IPS DF 6.9 (cell line): ENCODE measurements at places on chromosomes 5 and 9.

- DNase-seq, result no peak
Measured at GRCh38 chr9:131475956-131476776, 26.6 kb upstream of the POMT1 start.

DNA sequence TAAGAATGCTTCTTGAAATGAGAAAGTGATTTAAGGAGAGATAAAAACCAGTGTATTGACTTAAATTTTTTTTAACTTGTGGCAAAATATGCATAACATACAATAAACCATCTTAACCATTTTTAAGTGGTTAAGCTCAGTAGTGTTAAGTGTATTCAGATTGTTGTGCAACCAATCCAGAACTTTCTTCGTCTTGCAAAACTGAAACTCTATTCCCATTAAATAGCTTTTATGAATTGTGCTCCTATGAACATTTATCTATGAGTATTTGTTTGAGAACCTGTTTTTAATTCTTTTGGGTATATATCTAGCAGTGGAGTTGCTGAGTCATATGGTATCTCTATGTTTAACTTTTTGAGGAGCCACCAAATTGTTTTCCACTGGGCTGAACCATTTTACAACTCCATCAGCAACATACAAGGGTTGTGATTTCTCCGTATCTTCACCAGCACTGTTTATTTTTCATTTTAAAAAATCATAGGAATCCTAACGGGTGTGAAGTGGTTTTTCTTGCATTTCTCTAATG is 76.6 kb upstream of the ACTBL2 start:
- DNase-seq, result no peak

GRCh38 chr5:177103523-177104253 is 17.0 kb downstream of the FGFR4 start:
- DNase-seq, result no peak

DNA sequence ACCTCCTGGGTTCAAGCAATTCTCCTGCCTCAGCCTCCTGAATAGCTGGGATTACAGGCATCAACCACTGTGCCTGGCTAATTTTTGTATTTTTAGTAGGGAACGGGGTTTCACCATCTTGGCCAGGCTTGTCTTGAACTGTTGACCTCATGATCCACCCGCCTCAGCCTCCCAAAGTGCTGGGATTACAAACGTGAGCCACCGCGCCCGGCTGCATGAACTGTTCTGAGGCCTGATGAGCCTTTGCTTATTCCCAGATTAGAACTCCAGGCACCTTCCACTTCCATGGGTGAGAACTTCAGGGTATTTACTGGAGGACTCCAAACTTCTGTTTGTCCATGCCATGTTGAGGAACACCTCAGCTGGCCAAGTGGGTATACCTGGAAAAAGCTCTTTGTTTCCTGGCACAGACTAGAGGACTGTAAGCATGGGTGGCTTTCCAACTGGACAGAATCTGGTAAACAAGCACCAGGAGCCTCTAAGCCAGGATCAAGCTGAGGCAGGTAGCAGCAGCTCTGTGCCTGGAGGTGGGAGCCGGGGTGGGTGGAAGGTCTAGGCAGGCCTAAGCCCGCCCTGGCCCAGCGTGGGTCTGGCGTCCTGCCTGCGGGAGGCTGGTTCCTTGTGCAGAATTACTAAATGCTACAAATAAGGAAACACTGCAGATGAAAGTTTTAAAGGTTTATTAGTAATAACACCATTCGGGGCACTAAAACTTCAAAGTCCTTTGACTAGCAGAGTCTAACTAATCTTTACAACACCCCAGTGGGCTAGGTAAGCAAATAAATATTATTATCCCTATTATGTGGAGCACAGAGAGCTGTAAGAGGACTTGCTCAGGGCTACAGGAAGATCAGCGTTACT is 78.4 kb downstream of the SEMA5A start:
- no peak for DNase-seq

- DNase-seq, result no peak
Measured at GRCh38 chr9:128940946-128941755, 6.3 kb downstream of the DOLK start.
